ENCODE measurements at places on chromosomes 1 and 21.
A peak's percentile ranks its signal among the peaks of the same experiment; 100 is the strongest.

DNA sequence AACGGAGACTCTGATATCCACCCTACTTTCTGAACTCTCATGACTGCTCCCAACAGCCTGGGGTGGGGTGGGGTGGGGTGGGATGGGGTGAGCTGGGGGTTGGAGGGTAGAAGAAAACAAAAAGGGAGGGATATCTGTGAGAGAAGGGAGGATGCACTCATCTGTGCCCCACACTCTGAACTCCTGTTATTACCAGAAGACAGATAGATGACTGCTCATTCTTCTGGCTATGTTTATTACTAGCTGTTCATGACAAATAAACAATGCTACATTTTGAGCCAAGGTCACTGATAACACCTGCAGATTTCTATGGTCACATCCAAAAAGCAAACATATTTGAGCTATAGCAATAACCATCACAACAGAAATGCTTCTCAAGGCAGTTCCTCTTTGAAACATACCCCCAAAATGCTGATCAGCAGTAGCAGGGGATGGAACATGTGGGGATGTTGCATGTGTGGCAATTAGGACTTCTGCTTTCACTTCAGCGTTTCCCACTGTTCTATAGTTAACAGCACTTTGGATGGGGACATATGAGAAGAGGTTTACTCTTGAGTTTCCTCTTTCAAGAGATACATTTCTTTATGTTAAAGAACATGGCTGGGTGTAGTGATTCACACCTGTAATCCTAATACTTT is 43.3 kb downstream of the GPR3 start:
- no peak for DNase-seq

DNA sequence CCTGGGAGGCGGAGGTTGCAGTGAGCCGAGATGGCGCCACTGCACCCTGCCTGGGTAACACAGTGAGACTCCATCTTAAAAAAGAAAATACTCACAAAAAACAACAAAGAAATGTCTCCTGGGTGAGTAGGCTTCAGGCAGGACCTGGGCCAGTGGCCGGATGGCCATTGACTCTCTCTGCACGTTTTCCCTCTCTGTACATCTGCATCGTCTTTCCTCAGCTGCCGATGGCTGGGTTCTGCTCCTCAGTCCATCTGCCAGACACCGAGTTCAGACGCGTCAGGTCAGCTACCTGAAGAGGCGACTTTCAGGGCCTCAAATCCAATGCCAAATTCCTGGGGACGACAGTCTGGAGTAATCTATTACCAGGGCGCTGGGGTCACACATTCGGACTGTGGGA is 199.3 kb downstream of the CAMTA1 start:
- no peak for DNase-seq

- peak; percentile 33 for DNase-seq
These were observed 37.8 kb upstream of the GADD45A start for GRCh38 chr1:67647036-67647798.

DNA sequence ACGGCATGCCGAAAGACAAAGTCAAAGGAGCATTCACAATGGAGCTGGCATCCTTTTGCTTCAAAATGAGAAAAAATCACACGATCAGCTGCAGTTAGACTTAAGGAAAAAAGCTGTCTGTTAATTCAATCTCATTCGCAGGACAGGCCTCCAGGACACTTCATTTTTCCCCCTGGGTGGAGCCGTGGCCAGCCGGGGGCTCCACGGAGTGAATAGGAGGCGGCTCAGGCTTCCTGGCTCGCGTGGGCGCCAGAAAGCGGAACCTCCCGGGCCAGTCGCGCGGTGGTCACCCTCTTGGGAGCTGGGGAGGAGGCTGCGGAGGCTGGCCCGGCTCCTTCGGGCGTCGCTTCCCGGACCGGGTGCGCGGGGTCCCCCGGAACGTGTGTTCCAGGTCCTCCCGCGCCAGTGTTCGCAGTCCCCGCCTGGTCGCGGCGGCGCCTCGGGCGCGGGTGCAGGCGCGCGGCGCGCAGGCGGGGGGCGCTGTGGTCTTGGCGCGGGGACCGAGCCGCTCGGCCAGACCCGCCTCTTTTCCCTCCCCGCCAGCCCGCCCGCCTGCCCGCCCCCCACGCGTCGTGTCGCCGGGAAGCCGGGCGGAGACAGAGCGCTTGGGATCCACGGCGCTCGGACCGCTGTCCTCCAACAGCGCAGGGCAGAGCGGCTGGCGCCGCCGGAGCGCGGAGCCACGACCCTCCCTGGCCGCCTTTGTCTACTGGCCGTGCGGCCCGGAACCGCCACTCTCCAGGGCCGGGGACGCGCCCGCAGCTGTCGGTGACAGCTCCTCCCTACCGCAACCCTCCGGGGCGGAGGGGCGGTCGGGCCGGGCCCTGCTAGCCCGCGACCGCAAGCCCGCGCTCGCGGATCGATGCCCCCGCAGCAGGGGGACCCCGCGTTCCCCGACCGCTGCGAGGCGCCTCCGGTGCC is at the start of gene RHOU:
Gene RHOU, plus strand, starts transcription at position 599 of the 921 bp plus-strand sequence. Its CDS starts 264 bp downstream, at position 863.
- DNase-seq, result peak; percentile 78

- DNase-seq, result peak; percentile 67
These were observed 978 bp downstream of the SLC39A1 start for GRCh38 chr1:153962088-153963029.

GRCh38 chr1:98903261-98903660 is 101.4 kb downstream of the PLPPR5 start:
- no peak for DNase-seq

- no peak for DNase-seq
These were observed 69.5 kb downstream of the FGGY start for GRCh38 chr1:59366346-59366745.

- no peak for DNase-seq
These were observed 85.3 kb downstream of the VPS13D start for GRCh38 chr1:12315146-12315545.

DNA sequence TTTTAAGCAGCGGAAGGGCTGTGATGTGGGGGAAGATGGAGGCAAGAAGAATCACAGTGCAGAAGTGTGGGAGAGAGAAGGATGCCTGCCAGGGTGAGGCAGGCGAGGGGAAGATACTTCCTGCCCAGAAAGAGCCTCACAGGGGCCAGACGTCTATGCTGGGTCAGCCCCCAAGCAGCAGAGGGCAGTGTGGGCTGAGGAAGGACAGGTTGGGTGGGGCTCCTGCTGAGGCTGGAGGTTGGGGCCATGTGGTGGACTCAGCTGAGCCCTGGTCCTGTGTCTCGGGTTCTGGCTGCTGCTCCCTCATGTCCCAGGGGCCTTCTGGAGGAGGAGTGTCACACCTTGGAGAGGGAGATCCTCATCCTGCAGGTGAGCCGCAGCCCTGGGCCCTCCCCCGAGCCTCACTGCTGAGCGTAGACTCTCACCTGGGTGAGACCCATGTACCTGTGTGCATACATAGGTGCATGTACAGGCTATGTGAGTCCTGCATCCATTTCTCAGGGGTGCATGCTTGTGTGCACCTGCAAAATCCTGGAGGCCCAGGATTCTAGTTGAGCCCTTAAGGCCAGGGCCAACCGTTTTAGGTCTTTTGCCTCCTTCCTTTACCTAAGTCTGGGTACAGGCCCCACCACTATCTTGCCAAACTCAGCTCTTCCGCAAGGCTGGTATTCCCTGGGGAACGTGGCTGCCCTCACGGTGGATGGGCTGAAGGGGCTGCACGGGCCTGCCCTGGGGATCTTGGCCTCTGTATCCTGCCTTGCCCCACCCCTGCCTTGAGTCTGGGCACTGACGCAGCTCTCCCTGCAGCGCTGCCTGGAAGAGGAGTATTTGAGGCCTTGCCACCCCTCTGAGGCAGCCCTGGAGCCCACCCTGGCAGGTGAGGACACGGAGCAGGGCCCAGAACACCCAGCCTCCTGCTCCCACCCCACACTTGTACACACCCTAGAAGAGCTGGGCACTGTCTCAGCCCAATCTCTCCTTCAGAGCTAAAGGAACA is 3.7 kb downstream of the CCDC24 start:
- DNase-seq, result no peak

- DNase-seq, result no peak
These were observed 219.6 kb downstream of the PDE4B start for GRCh38 chr1:66012106-66012784.

GRCh38 chr1:42340901-42341300 is 5.9 kb upstream of the FOXJ3 start:
- no peak for DNase-seq

- DNase-seq, result no peak
These were observed 141.3 kb upstream of the NCAM2 start for GRCh38 chr21:20856926-20857325.

GRCh38 chr1:165851034-165851658 is 23.7 kb downstream of the UCK2 start:
- DNase-seq, result no peak

GRCh38 chr1:227798078-227798802 is 17.2 kb upstream of the PRSS38 start:
- no peak for DNase-seq

DNA sequence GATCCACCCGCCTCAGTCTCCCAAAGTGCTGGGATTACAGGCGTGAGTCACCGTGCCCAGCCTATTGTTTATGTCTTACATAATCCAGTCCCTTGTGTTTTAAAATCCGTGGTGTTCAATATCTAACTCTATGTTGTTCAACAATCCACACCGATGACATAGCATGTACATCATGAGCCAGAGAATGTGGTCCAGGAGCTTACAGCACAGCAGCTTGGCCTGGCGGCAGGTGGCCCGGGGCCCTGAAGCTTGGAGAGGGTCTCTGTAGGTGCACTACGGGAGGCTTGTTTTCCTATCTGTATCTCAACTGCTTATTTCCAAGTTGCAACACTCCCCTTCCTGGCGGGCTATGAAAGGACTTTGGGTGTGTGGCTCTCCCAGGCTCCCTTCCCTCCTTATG is 138.4 kb downstream of the ADSS2 start:
- DNase-seq, result no peak

DNA sequence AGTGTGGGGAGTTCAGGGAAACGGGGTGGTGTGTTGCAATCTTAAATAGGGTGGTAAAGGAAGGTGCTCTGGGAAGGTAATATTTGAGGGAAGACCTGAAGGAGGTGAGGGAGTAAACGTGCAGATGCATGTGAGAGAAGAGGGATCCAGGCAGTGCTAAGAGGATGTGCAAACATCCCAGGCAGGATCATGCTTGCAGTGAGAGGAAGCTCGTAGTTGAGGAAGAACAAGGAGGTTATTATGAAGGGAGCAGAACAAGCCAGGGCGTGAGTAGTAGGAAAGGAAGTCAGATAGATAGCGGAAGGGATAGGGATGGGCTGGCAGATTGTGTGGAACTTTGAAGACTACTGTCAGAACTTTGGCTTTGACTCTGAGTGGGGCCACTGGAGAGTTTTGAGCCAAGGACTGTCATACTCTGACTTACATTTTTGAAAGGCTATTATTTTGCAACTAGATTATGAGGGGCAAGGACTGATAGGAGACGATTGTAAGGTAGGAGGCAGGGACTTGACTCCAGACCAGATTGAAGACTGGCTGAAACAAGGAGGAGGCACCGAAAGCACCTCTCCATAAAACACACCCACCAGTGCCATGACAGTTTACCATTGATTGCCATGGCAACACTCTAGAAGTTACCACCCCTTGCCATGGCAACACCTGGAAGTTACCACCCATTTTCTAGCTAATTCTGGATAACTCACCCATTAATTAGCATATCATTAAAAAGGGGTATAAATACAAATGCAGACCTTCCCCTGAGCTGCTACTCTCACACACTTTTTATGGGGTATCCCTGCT is 67.0 kb downstream of the XCL2 start:
- no peak for DNase-seq

All from pancreas (tissue), 10 donors.